Erythroblast (primary cell): ENCODE measurements at places on chromosomes 16 and 17.

GRCh38 chr17:77180503-77181357 lies 40.0 kb downstream of the SEC14L1 start:
- no peak for DNase-seq

DNA sequence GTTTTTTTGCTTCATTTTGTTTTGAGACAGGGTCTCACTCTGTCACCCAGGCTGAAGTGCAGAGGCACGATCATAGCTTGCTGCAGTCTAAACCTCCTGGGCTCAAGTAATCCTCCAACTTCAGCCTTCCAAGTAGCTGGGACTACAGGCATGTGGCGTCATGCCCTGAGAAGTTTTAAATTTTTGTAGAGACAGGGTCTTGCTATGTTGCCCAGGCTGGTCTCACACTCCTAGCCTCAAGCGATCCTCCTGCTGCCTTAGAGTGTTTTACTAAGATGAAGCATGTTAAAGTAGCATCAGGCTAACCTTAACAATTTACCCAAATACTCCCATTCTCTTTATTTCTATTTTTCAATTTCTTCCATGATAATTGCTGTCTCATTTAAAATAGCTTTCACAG lies 49.2 kb upstream of the CACNG3 start:
- no peak for DNase-seq

DNA sequence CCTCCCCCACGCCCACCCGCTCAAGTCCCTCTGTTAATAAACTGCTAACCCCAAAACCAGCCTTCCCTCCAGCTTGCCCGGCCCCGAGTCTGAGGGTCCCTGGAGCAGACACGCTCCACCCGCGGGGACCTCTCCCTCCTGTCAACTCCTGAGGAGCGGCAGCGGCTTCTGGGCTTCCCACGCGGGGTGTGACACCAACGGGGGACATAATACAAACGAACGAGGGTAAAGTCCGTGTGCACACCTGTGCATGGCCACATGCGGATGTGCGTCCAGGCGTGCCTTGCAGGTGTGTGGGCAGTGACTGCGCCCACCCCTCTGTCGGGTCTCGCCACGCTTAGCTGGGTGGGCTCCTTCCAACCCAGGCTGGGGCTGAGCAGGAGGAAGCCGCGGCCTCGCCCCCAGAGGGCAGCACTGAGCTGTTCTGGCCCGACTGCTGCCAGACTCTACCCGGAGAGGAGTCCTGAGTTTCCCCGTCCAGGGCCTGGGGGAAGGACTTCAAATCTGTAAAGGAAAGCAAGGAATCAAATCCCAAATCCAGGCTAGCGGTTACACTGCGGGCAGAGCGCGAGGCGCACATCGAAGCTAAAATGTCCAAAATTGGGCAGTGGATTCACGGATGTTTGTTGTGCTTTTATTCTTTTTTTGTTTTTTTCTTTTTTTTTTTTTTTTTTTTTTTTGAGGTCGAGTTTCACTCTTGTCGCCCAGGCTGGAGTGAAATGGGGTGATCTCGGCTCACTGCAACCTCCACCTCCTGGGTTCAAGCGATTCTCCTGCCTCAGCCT lies 24.2 kb upstream of the KRT17 start:
- DNase-seq, result peak; percentile 85

- DNase-seq, result no peak
These were observed 123.5 kb upstream of the CHMP6 start for GRCh38 chr17:80868022-80868609.

DNA sequence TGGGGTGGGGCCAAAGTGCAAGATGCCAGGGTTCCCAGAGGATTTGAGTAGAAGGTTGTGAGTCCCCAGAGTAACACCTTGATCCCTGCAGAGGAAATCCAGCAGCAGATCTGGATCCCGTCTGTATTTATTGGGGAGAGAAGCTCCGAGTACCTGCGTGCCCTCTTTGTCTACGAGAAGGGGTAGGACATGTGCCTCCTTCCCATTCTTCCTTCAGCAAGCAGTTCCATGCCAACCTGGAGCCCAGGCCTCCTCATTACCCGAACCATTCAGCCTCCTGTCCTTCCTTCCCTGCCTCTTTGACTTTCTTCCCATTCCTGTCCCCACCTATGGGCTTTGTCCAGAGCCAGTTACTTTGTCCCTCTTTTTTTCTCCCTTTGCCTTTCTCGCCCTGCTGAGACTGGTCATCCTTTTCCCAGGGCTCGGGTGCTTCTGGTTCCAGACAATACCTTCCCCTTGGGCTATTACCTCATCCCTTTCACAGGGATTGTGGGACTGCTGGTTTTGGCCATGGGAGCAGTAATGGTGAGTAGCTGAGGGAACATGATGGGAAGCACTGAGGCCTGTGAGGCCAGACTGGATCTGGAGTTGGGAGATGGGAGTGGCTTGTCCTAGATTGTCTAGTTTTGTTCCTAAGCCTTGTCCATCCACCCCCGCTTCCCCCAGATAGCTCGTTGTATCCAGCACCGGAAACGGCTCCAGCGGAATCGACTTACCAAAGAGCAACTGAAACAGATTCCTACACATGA lies 2.9 kb downstream of the RNF167 start:
- DNase-seq, result no peak

DNA sequence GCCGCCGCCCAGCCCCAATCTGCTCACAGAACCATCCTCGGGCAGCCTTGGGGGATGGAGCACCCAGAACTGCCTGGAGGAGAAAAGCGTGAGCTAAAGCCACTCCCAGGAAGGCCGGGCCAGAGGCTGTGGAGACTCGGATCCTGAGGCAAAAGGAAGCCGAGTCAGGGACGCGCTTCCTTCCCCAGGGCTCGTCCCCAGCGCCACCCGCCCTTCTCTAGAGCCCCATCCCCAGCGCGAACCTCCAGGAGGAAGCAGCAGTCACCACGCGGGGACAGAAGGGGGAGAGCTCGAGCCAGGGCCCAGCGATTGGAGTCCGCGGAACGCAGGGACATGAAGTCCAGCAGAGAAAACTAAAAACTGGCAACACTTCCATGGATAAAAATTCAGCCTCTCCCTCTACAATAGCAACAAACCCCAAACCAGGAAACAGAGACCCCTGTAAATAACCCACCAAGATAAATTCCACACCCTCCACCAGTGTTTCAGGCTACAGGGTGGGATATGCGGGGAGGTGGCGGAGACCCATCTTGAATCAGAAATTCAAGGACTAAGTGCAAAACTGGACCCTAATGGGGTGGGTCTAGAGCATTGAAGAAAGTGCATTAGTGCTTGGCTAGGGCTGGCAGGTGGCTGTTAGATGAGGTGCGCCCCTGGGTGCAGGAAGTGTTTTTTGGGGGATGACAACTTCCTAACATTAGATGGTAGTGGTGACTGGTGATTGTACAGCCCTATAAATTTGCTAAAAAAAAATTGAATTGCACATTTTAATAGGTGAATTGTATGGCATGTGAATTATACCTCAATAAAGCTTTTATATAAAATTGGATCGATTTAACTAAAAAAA lies 116.1 kb upstream of the METRNL start:
- DNase-seq, result peak; percentile 39

GRCh38 chr16:14244196-14245010 lies 173.3 kb downstream of the MRTFB start:
- DNase-seq, result no peak

DNA sequence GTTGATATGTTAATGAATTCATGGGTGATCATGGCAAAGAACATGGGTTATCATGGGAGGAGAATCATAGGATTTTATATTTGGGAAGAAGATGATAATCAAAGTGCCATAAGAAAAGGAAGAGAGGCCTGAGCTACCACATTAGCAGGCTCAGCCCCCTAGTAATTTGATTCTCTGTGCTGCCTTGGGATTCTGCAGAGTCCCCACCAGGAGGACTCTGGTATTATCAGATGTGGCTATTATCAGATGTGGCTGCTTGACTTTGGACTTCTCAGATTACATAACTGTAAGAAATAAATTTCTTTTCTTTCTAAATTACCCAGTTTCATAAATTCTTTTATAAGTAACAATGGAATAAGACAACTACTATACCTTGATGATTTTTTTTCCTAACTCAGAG lies 137.6 kb downstream of the ITFG1 start:
- DNase-seq, result no peak

DNA sequence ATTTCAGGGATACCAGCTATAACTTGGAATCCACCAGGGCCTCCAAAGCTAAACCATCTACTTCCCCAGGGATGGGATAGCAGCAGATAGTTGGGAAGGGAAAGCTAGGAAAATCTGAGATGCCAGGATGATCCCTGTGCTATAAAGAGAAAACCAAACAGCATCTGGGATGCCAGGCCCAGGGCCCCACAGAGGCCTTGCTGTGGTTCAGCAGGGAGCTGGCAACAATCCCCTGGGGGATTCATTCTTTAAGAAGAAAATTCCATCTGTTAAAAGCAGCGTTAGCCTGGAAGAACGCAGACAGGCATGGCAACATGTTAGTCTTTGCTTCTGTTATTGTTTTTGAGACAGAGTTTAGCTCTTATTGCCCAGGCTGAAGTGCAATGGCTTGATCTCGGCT lies 16.6 kb downstream of the MYO18A start:
- DNase-seq, result no peak

DNA sequence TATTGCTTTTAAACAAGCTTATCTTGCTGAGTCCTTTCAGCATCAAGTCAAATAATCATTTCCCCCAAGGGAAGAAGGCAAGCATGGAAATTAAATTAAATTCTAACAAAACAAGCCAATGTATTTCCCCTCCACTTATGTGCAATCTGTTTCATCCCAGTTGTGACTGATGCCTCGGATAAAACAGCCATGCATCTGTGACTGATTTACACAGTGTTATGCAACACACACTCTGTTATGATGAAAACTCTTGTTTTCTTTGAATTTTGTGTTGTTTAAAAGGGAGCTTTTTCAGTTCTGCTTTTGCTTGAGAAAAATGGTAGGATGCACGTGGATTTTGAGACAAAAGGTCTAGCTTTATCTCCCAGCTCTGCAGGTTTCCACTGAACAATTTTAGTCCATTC lies 32.6 kb downstream of the TMEM100 start:
- DNase-seq, result no peak

DNA sequence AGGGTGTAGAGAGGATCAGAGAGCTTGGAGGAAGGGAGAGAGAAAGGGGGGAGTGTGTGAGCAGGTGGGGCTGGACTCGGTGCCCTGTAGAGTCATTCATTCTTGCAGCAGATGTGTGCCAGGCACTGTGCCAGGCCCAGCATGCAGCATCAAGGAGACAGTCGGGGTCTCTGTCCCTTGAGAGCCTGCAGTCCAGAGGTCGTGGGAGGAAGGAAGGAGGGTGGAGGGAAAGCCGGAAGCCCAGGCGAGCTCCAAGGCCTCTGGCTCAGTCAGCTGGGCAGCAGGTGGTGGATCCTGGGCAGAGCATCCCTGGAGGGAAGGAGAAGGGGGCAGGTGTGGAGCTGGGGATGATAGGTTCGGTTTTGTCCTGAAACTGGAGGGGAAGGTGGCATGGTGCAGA lies 27.5 kb downstream of the EPN2 start:
- DNase-seq, result no peak

DNA sequence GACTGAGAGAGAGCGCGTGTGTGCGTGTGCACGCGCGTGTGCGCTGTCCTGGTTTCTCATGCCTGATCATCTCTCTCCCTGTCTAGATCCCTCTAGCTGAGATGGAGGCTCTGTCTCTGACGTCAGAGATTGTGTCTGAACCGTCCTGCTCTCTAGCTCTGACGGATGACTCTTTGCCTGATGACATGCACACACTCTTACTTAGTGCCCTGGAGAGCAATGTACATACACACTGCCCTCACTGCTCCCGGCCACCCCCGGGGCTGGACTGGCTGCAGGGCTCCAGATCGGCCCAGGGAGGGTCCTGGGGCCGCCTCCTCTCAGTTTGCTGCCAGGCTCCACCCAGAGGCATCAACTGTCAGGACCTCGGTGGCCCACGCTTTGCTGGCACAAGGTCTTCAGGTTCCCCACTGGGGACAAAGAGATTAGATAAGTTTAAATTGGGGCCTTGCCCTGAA lies 13.1 kb upstream of the ABCC3 start:
- peak; percentile 38 for DNase-seq

- DNase-seq, result no peak
These were observed 3.1 kb upstream of the NPW start for GRCh38 chr16:2016407-2016922.
